ENCODE measurements at places on chromosomes 3 and 15. TPM values are rescaled to one million over a fixed set of nuclear protein-coding genes. Genes with fewer than 3 reads are reported as not detected.

The CP gene
- 0.60 TPM for total RNA-seq

The TMEM40 gene
- not detected for total RNA-seq

The ANKUB1 gene
- total RNA-seq: not detected

The PPP2R3A gene
- total RNA-seq: 5.2 TPM

The PDHB gene
- 59.3 TPM for total RNA-seq
